ENCODE measurements at places on chromosomes 7 and 10.

- no peak for DNase-seq
Measured at GRCh38 chr10:114386452-114386851, 17.9 kb downstream of the AFAP1L2 start.

DNA sequence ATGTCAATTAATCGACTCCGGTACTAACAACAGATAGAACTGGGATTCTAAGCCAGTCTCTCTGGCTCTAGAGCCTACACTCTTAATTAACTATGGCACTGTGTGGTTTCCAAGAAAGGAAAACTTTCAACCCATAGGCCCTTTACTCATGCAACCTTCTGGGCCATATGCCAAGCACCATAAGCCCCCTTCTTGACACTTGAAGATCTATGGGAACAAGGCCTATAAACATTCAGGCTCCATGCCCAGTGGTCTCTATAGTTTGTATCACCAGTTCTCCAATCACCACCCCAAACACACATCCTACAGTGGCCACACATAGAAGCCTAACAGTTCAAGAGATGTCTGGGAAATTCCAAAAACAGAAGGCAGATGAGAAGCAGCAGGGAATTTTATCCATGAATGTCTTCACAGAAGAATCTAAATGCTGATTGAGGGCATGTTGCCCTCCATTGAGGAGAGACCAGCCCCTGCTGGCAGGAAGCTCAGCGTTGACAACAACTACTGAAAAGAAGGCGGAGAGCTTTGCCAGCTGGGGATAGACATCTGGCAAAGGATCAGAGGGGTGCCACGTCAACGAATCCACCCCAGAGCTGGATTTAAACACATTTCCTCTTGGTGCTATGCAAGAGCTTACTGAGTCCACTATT is 64.4 kb downstream of the GRM3 start:
- no peak for DNase-seq

DNA sequence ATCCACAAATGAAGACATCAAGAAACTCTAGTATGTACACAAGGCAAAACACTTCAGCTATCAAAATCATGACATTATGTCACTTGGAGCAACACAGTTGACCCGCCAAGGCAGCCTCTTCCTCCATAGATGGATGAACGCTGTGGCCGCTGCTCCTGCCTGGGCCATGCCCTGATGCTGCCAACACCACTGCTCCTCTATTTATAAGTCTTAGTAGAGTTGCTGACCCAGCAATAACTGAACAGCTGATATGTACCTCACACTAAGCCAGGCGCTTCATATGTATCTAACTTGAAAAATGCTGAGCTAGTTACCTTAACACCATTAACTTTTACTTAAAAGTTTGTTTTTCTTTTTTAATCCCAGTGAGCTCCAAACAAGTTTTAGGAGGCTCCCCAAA is 131.9 kb downstream of the LYZL1 start:
- DNase-seq: no peak

DNA sequence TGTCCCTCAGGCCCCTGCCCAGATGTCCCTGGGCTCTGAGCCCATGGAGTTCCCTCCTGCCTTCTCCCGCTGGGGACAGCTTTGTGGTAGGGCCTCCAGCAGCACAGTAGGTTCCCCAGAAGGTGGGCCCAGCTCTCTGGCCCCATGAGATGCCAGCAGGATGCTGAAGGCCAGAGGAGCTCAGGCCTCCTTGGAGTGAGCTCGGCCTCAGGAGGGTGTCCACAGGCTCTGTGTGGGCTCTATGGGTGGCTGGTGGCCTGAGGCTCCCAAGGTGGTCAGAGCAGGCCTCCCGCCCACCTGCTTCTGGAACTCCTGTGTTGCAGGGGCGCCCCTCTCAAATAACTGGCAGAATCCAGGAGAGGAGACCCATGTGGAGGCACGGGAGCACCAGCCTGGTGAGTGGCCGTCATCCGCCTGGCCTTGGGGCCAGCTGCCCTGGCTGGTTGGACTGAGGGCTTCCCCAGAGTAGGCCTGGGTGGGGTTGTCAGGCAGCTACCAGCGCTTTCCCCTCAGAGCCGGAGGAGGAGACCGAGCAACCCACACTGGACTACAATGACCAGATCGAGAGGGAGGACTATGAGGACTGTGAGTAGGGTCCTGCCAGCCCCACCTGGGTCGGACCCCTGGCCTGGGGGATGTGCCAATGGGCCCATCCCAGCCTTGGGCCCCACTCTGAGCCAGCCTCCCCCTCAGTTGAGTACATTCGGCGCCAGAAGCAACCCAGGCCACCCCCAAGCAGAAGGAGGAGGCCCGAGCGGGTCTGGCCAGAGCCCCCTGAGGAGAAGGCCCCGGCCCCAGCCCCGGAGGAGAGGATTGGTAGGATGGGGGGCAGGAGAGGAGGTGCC is 3.2 kb downstream of the AEBP1 start:
- DNase-seq: no peak
